ENCODE measurements at places on chromosomes 4 and X.

- H3K4me1 ChIP-seq, result no peaks in the 10 kb centered on the region
- H3K27me3 ChIP-seq, result peaks cover 5% of the 10 kb centered on the region
- no peak overlapping the region for H3K4me3 ChIP-seq
- DNase-seq, result no peak
- H3K27ac ChIP-seq, result no peak overlapping the region
Measured at GRCh38 chr4:138487670-138488069, 245.5 kb upstream of the SLC7A11 start.

- no peak overlapping the region for H3K4me3 ChIP-seq
Measured at GRCh38 chr4:119264743-119265142, 52.2 kb downstream of the USP53 start.

DNA sequence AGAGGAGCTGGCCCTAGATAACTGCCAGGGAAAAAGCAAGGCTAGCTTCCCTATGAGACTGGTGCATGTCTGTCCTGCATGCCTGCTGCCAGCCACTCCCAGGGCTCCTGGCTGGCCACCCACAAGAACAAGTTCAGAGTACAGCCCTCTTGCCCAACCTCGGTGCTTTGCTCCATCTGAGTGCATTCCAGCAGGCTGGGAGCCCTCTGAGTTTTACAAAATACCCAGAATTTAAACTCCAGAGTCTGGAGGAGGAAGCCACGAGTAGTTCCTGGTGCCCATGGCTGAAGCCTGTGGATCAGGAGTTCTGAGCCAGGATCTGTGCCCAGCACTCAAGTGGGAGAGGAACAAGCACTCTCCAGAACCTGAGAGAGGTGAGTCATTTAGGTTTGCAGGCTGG lies 111.6 kb downstream of the MAGEE2 start:
- no peak overlapping the region for H3K27ac ChIP-seq
- no peaks in the 10 kb centered on the region for H3K36me3 ChIP-seq
- no peaks in the 10 kb centered on the region for H3K4me1 ChIP-seq
- no peak for DNase-seq

GRCh38 chr4:111879539-111879938 lies 265.7 kb upstream of the FAM241A start:
- no peak overlapping the region for H3K27ac ChIP-seq
- H3K36me3 ChIP-seq, result no peaks in the 10 kb centered on the region
- peaks cover 7% of the 10 kb centered on the region for H3K27me3 ChIP-seq
- no peak overlapping the region for H3K4me3 ChIP-seq

- no peak overlapping the region for H3K27ac ChIP-seq
- no peaks in the 10 kb centered on the region for H3K36me3 ChIP-seq
- DNase-seq, result no peak
- H3K27me3 ChIP-seq, result peaks cover 28% of the 10 kb centered on the region
Measured at GRCh38 chr4:154778264-154778663, 2.8 kb upstream of the RBM46 start.

GRCh38 chr4:8252301-8253173 lies 17.0 kb upstream of the HTRA3 start:
- H3K4me1 ChIP-seq, result no peaks in the 10 kb centered on the region
- no peaks in the 10 kb centered on the region for H3K36me3 ChIP-seq
- H3K27ac ChIP-seq, result no peak overlapping the region
- no peak overlapping the region for H3K4me3 ChIP-seq
- no peak for DNase-seq
- peaks cover 7% of the 10 kb centered on the region for H3K27me3 ChIP-seq

DNA sequence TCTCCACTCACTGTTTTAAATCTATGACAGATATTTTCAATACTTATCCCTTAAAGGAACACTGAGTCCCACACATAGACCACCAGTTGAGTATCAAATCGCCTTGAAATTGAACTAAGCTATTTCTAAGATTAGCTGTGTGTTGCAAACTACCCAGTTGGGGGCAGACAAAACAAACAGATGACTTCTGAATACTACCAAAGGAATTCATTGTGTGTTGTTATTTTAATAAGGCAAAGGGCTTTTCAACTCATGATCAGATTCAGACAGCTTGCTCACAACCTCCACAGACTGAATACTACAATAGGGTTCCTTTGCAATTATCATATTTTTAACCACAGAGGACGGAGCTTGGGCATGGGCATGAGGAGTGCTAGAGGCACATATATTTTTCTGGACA lies 283.0 kb upstream of the GPC4 start:
- H3K4me1 ChIP-seq, result no peaks in the 10 kb centered on the region
- H3K36me3 ChIP-seq, result no peaks in the 10 kb centered on the region
- no peaks in the 10 kb centered on the region for H3K27me3 ChIP-seq
- no peak overlapping the region for H3K4me3 ChIP-seq

DNA sequence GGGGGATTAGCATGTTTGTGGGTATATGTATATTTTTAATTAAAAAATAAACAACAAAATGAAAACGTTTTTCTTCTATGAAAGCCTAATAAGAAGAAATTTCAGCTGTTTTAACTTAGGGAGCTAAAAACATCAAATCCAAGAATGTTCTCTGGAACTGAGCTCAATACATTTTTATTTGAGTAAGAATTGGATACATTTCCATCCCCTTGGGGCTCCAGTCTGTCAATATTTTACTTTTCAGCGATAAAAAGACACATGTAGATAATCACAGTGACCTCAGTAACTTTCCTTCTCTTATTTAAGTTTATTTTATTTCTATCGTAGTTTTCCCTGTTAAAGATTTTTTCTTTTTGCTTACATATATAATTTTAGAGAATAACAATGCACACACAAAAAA lies 59.3 kb downstream of the ELOVL6 start:
- no peak overlapping the region for H3K27ac ChIP-seq
- no peaks in the 10 kb centered on the region for H3K4me1 ChIP-seq
- H3K36me3 ChIP-seq, result no peaks in the 10 kb centered on the region
- DNase-seq, result no peak
- H3K27me3 ChIP-seq, result no peaks in the 10 kb centered on the region
- no peak overlapping the region for H3K4me3 ChIP-seq

GRCh38 chr4:162891788-162892707 lies 274.6 kb downstream of the NAF1 start:
- H3K27me3 ChIP-seq, result peaks cover 22% of the 10 kb centered on the region
- peak overlapping the region; percentile 56 for H3K27ac ChIP-seq
- H3K36me3 ChIP-seq, result no peaks in the 10 kb centered on the region
- peaks cover 5% of the 10 kb centered on the region for H3K4me1 ChIP-seq
- H3K4me3 ChIP-seq, result no peak overlapping the region
- DNase-seq, result peak; percentile 8

DNA sequence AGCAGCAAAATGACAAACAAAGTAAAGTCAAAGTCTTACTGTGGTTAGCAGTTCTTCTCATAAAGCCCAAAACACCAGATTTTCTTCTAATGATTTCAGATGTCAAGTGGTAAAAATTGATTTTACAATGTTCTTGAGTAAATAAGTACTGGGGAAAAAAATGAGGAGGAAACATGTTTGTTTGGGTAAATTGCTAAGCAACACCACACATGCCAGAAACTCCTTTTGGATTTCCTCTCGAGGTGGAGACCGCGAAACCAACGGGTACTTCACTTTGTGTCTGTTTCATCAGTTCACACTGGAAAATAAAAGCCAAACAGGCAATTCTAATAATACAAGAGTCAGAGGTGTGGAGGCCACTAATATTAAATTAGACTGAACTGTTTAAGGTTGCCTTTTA lies 4.6 kb upstream of the PKD2 start:
- H3K27me3 ChIP-seq, result peaks cover 10% of the 10 kb centered on the region
- DNase-seq, result no peak
- no peak overlapping the region for H3K27ac ChIP-seq
- no peak overlapping the region for H3K4me3 ChIP-seq
- no peaks in the 10 kb centered on the region for H3K36me3 ChIP-seq

DNA sequence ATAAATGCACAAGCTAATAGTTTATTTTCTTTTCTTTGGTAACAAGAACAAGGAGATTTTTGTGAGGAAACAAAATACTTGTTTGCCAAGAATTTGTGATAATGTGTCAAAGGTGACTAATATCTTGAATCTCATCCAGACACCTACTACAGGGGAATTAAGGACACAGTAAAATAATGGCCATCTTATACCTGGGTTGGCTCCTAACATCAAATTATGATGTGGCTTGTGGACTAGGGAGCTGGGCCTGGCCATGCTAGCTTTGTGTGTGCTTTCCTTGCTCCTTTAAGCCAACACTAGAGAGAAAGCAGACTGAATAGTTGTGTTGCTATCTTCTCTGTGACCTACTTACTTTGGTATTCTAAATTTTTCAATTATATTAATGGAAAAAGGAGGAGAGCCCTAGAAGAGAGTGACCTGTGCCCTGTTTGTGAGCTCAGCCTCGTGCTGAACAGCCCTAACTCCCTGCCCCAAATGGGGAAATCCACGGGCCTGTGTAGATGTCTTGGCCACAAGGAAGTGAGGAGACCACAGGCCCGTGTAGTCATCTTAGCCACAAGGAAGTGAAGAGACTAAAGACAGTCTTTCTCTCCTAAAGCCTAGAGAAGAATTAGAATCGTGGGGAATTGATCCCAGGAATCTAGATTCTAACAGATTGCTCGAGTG lies 23.3 kb downstream of the ARHGAP24 start:
- no peaks in the 10 kb centered on the region for H3K27me3 ChIP-seq
- peaks cover 39% of the 10 kb centered on the region for H3K36me3 ChIP-seq
- peak overlapping the region; percentile 88 for H3K27ac ChIP-seq
- peak; percentile 74 for DNase-seq

DNA sequence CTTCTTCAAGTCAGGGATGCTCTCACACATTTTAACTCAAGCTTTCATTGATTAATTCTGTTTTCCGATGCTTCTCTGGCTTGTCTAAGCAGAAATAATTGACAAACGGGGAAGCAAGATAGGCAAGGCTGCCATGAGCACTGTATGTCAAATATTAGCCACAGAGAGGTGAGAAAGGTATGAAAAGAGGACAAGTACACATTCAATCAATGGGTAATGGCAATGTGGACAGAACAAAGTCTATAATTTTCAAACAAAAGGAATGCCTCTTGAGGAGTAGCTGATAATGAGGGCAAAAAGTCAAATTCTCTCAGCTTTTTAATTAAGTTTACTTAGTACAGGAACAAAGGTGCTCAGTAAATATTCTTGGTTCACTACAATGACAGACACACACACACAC lies 19.6 kb downstream of the COX7B2 start:
- H3K27ac ChIP-seq, result no peak overlapping the region
- H3K4me1 ChIP-seq, result no peaks in the 10 kb centered on the region
- H3K36me3 ChIP-seq, result no peaks in the 10 kb centered on the region
- no peak for DNase-seq
- H3K4me3 ChIP-seq, result no peak overlapping the region

DNA sequence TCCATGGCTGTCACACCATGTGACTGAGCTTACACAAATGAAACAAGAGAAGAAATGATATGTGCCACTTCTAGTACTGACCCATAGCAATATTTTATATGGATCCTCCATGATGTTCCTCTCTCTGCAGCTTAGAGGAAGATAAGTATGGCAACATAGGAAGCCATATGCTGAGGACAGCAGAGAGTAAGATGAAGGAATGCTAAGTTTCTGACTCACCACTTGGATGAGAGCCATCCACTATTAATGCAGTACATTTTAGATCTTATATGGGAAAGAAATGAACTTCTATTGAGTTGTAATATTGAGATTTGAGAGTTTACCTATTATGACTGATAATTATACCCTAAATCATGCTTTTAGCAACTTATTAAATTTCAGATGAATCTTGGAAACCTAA lies 386.9 kb upstream of the MAOA start:
- H3K4me3 ChIP-seq, result no peak overlapping the region
- no peak for DNase-seq
- H3K36me3 ChIP-seq, result peaks cover 5% of the 10 kb centered on the region

DNA sequence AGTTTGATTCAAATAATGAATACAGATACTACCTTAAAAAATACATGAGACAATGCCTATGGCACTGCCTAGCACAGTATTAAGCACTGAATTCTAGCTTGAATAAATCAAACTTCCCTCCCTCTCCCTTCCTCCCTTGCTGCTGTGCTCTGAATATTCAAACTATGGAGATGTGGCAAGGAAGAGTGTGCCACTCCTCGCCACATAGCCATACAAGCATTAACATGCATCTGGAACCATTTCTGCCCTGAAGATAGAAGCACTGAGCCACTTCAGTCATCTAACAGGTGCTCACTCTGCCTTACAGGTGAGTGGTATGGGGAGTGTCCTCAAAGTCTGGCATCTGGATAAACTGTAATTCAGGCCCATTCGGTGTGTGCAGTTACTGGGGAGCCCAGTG lies 276.9 kb downstream of the ARHGAP24 start:
- H3K4me1 ChIP-seq, result peaks cover 27% of the 10 kb centered on the region
- no peak overlapping the region for H3K4me3 ChIP-seq
- DNase-seq, result no peak
- no peaks in the 10 kb centered on the region for H3K27me3 ChIP-seq
- peak overlapping the region; percentile 14 for H3K27ac ChIP-seq

- H3K4me1 ChIP-seq, result peaks cover 42% of the 10 kb centered on the region
- H3K27me3 ChIP-seq, result no peaks in the 10 kb centered on the region
- no peak overlapping the region for H3K4me3 ChIP-seq
- H3K27ac ChIP-seq, result no peak overlapping the region
- H3K36me3 ChIP-seq, result peaks cover 37% of the 10 kb centered on the region
- DNase-seq, result no peak
Measured at GRCh38 chr4:3526456-3526855, 5.8 kb downstream of the LRPAP1 start.

GRCh38 chr4:140807491-140808252 lies 51.5 kb upstream of the TBC1D9 start:
- H3K4me3 ChIP-seq, result peak overlapping the region; percentile 54
- H3K36me3 ChIP-seq, result peaks cover 4% of the 10 kb centered on the region
- no peak for DNase-seq
- H3K27me3 ChIP-seq, result no peaks in the 10 kb centered on the region

- H3K27ac ChIP-seq, result no peak overlapping the region
- no peak overlapping the region for H3K4me3 ChIP-seq
- no peaks in the 10 kb centered on the region for H3K4me1 ChIP-seq
- H3K36me3 ChIP-seq, result no peaks in the 10 kb centered on the region
- no peaks in the 10 kb centered on the region for H3K27me3 ChIP-seq
- no peak for DNase-seq
Measured at GRCh38 chr4:46890056-46890455, 19.0 kb downstream of the COX7B2 start.

GRCh38 chrX:45842207-45842925 lies 641.7 kb upstream of the DIPK2B start:
- H3K4me3 ChIP-seq, result no peak overlapping the region
- no peak for DNase-seq
- no peaks in the 10 kb centered on the region for H3K27me3 ChIP-seq
